ENCODE measurements at places on chromosomes 5 and 9.

GRCh38 chr5:52950686-52951085, 38.5 kb upstream of the ITGA2 start:
- DNase-seq = no peak

- no peak for DNase-seq
Measured at GRCh38 chr5:136518814-136519213, 153.5 kb upstream of the TRPC7 start.

DNA sequence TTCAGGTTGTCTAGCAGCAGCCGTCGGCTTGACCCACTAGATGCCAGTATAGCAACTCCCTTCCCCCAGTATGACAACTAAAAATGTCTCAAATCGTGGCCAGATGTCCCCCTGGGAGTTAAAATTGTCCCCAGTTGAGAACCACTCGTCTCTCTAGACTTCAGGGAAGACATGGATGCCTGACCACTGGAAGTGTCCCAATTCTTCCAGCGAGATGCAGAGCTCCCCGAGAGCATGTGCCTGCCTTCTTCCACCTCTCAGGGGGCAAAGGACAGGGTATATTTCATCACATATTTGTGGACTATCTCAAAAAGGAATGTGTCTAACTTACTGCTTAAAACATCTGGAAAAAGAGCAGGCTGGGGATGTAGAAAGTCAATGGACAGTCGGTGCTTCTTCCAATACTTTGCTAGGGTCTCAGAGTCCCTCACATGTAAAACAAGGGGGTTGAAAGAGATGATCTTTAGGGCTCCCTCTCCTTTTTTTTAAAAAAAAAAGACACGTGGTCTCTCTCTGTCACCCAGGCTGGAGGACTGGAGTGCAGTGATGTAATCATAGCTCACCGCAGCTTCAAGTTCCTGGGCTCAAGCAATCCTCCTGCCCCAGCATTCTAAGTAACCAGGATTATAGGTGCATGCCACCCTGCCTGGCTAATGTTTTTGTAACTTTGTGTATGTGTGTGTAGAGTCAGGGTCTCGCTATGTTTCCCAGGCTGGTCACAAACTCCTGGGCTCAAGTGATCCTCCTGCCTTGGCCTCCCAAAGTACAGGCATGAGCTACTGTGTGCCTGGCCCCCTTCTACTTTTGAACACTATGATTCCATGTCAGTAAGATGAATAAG, 190.6 kb downstream of the DAB2IP start:
- DNase-seq = no peak

GRCh38 chr9:16925426-16925825, 55.0 kb upstream of the BNC2 start:
- no peak for DNase-seq

DNA sequence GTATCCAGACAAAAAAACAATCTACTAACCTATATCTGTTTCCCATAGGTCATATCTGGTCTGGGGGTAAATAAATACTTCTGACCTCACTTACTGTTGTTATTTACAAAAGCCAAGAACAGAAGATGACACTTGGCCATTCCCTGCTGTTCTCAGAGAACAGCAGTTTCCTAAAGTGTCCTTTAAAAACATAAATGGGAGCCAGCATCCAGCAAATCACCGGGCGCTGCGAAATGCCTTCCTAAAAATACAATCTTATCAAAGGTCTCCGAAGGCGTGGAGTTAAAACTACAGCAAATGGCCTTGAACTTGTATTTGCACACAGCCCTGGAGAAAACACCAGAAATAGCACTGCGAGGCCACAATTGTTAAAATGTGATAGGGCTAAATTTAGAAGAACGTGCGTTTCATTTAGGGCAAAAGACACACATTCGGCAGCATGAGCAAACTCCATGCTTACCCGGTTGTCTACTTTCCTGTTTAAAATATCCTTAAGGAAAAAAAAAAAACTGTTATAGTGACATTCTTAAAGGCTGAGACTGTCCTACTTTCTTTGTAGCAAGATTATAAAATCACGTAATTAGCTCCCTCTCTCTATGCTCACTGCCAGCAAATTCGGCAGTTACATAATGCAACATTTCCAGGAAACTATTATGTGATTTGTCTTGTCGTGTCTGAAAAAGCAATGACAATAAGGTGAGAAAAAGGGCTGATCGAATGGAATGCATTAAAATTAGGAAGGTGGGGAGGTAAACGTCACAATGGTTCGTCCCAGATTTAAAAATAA, 1.5 kb downstream of the NFIL3 start:
- DNase-seq = no peak

DNA sequence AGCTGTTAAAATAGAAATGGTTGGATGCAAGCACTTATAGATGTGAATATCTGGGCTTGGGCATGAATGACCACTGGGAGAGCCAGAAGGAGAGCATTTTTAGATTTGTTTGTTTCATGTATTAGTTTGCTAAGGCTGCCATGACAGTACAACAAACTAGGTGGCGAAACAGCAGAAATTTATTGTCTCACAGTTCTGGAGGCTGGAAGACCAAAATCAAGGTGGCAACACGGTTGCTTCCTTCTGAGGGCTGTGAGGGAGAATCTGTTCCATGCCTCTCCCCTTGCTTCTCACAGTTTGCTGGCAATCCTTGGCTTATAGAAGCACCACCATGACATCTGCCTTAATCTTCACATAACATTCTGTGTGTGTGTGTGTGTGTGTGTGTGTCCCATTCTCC, 20.2 kb upstream of the CDC23 start:
- no peak for DNase-seq

All from SHP77 treated with DMSO at 0.1 percent for 48 hours (cell line).